ENCODE measurements at places on chromosomes 4 and X. TPM values are rescaled to one million over a fixed set of nuclear protein-coding genes. Genes with fewer than 3 reads are reported as not detected.

PDE6B gene
- 2.3 TPM for total RNA-seq

LPAR4 gene
- total RNA-seq, result 0.39 TPM

ARMCX2 gene
- 34.2 TPM for total RNA-seq

ADD1 gene
- total RNA-seq, result 196 TPM

IL2RG gene
- total RNA-seq, result not detected

AKAP4 gene
- total RNA-seq, result not detected

ZXDA gene
- total RNA-seq, result 5.3 TPM

TRPC5OS gene
- not detected for total RNA-seq

UCP1 gene
- 0.28 TPM for total RNA-seq

SOD3 gene
- total RNA-seq, result 94.9 TPM

CT47B1 gene
- total RNA-seq, result not detected

IL1RAPL2 gene
- not detected for total RNA-seq

UGT2B15 gene
- total RNA-seq, result not detected

ZFP92 gene
- total RNA-seq, result 0.85 TPM

MORF4L2 gene
- total RNA-seq, result 193 TPM

HELT gene
- total RNA-seq, result not detected

GPC3 gene
- 3.5 TPM for total RNA-seq

PHEX gene
- total RNA-seq, result not detected

KLHL13 gene
- 6.3 TPM for total RNA-seq

ITM2A gene
- total RNA-seq, result 82.1 TPM

CHRNA9 gene
- not detected for total RNA-seq

CCNB3 gene
- total RNA-seq, result not detected

MFAP3L gene
- total RNA-seq, result 7.7 TPM

RS1 gene
- not detected for total RNA-seq

SPIN2A gene
- not detected for total RNA-seq

ZCCHC18 gene
- total RNA-seq, result not detected

ZNF81 gene
- 4.7 TPM for total RNA-seq

GLOD5 gene
- total RNA-seq, result not detected
